ENCODE measurements at places on chromosomes 11 and 22.

DNA sequence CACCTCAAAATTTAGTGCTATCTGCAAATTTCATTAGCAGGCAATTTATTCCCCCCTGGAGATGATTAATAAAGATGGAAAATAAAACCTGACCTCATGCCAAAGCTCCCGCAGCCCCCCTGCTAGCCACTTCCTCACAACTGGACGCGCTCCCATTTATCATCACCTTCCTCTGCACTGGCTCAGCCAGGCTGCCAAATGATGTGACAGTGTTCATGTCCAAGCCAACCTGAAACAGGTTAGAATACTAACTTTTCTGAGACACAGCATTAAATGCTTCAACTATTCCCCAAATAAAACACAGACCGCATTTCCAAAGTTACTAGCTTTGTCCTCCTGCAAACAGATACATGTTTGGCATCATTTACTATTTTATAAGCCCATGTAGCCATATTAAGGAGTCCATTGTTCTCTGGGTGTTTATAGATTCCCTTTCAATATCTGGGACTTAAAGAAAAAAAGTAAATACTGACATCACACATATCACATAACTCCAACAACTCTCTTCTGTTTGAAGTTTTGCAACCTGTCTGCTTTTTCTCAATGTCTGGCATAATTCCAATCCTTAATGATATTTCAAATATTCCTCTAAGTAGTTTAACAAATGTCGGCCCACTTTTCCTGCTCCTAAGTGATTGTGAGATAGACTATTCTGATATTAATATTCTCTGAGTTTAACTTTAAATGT, 829.7 kb upstream of the FAT3 start:
- no peak for DNase-seq

- no peak for DNase-seq
Observed at GRCh38 chr11:44680982-44681597, 45.7 kb upstream of the TSPAN18 start.

DNA sequence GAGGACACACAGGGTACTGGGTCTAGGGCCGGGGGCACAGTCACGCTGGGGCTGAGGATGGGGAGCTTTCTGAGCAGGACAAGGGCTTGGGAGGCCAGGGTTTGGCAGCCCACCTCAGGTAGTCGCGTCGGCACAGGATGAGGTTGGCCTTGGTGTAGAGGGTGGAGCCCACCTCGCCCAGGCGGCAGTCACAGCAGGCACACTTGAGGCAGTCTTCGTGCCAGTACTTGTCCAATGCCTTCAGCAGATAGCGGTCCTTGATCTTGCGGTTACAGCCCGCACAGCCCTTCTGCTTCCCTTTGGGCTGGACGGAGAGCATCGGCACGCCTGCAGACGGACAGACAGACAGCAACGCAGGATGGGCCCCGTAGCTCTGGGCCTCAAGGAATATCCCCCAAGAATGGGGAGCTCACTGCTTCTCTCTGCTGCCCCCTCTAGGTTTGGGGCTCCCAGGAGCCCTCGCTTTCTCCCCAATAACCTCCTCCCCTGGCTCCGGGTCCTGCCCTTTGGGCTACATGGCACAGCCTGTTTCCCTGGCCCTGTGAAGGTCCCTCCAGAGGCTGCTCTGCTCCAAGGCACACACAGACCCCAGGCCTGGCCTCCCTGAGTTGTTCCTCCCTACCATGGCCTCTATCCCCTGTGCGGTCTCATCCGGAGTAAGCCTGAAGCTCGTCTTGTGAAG, 33.4 kb downstream of the LMO1 start:
- DNase-seq = no peak

DNA sequence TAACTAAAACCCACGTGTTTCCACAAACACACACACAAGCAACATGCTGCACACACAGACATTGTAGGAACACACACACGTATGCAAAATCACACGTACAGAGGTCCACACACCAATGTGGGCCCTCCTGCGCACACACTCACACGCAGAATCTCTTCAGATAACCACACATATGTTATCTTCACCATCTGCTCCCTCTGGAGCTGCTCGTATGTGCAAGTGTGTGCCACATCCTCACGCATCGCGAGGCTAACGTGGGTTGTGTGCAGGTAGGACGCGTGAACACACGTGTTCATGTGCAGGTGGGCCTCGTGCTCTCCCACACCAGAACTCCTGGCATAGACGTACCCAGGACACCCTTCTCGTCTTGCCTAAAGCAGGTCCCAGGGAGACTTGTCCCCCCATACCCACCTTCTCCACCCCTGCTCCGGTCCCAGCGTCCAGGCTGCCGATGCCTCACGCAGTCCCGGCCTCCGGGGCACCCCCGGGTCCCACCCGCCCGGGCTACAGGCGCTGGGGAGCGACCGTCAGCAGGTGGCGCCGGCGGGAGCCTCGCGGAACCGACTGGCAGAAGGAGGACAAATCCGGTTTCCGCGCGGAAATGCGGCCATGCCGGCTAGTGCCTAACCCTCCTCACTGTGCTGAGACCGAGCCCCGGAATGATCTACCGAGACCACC, 10.3 kb upstream of the IGSF9B start:
- no peak for DNase-seq

DNA sequence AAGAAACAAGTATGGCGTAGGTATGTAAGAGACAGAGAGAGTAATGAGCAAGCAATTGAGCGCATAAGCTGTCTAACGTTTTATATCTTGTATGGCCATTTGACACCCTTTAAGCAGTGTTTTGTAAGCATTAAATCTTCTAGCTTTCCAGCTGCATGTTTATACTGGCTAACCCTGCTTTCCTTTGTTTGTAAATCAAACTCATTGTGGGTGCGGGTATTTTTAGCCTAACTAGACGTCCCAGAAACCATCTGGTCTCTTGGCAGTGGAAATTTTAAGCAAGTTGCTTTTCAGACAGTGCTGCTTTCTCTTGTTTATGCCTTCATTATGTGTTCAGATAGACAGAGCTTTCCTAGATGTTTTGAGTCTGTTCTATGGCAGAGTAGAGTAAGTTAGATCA, 73.5 kb downstream of the RNF169 start:
- no peak for DNase-seq

DNA sequence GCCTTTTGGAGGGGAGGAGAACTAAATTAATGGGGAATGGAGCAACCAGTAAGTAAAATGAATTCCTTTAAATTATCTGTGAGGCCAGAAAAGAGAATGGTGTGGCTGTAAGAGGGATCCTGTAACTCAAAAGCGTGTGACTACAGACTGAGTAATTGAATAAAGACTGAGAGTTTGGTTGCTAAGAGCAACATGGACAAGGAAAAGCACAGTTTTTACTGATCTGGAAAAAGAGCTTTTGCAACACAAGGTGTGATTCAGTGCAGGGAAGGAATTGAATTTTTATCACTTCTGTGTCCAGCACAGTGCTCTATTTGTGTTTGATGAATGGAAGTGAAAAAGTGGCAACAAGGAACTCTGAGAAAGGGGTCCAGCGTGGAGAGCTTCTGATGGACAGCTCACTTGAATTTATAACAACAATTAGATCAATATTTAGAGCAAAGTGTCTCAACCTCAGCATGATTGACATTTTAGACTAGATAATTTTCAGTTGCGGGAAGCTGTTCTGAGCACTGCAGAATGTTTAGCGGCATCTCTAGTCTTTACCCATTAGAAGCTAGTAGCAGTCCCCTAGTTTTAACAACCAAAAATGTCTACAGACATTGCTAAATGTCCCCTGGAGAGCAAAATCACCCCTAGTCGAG, 202.8 kb upstream of the BDNF start:
- DNase-seq = no peak

DNA sequence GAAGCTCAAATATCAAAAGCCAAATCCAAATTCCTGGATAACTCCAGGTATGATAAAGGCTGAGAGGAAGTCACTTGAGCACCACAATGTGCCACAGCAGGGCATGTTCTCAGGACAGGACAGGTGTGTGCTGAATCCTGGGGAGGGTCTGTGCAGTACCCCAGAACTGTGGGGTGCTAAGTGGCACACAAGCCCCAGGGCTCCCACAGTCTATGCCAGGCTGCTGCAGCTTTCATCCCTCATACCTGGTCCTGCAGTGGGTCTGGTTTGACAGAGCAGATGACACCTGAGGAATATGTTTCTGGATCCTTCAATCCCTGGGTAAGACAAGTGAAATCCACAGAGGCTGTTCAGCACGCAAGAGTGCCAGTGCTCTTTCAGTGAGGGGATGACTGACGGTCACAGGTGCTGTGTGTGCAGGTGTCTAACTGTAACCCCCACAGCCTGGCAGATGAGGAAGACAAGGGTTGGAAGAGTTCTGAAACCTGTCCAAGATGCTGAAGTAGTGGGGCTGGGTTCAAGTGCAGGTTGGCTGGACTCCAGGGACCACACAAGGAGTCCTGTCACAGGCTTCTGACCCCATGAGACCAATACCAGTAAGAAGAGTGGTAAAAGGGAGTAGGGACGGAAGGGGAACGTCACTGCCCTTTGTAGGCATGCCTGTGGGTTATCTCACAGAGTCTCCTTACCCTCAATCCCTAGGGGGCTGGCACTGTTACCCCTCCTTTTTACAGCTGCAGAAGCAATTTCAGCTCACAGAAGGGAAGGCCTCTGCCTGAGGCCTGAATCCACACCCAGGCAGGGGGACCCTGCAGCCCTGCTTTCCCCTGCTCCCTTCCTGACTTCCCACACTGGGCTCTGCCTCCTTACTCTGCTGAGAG, 14.1 kb downstream of the SERPIND1 start:
- no peak for DNase-seq
